ENCODE measurements at places on chromosomes 2 and 18. TPM values are rescaled to one million over a fixed set of nuclear protein-coding genes. Genes with fewer than 3 reads are reported as not detected.

DNA sequence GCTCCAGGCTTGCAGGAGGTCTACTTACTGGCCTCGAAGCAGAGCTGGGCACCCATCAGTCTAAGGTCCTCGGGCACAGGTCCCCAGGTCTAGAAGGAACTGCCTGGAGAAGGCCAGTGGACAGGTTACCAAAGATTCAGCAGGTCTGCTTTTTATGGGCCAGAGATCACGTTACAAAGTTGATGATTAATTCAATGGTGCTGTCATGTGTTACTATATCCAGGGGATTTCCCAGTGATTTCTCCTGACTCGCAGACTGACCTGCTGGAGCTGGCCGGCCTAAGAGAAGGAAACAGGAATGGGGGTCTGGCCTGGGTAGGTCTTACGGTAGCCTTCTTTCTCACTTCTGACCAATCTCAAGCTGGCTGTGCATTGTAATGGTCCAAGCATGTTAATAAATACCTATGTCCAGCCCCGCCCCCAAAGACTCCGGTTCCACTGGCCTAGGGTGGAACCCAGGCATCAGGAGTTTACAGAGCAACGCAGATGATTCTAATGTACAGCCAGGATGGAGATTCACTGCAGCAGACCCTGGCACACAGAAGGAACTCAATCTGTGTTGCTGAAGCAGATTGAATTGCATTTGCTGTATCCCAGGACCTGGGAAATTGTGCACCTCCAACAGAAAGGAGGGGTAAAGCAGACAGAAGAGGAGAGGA, at the start of gene NEURL3:
NEURL3 (minus strand) TSS at position 127 of the 659 bp plus-strand sequence; CDS start at position 56, 71 bp downstream.
- DNase-seq, result no peak

DNA sequence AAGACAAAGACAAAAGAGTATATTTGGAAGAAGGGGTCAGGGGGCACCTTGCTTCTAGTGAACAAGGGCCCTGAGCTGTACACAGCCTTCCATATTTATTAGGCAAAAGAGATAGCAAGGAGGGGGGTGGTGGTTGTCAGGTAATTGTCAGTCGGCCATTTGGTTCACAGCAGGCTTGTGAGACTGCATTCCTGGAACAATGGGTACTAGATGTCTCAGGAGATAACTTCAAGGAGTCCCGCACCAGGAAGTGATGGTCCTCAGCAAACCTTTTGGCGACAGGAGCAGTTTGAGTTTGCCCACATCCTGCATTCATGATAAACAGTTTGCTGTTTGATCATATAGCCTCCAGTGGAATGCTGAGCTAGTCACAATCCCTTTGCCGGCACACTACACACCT, 376.4 kb upstream of the RAB12 start:
- DNase-seq, result no peak

- DNase-seq, result no peak
These were observed 24.9 kb upstream of the YWHAQ start for GRCh38 chr2:9655441-9656269.

Gene SMARCAL1
- 22.5 TPM for total RNA-seq

- no peak for DNase-seq
These were observed 111.7 kb downstream of the DDX1 start for GRCh38 chr2:15703365-15703869.

DNA sequence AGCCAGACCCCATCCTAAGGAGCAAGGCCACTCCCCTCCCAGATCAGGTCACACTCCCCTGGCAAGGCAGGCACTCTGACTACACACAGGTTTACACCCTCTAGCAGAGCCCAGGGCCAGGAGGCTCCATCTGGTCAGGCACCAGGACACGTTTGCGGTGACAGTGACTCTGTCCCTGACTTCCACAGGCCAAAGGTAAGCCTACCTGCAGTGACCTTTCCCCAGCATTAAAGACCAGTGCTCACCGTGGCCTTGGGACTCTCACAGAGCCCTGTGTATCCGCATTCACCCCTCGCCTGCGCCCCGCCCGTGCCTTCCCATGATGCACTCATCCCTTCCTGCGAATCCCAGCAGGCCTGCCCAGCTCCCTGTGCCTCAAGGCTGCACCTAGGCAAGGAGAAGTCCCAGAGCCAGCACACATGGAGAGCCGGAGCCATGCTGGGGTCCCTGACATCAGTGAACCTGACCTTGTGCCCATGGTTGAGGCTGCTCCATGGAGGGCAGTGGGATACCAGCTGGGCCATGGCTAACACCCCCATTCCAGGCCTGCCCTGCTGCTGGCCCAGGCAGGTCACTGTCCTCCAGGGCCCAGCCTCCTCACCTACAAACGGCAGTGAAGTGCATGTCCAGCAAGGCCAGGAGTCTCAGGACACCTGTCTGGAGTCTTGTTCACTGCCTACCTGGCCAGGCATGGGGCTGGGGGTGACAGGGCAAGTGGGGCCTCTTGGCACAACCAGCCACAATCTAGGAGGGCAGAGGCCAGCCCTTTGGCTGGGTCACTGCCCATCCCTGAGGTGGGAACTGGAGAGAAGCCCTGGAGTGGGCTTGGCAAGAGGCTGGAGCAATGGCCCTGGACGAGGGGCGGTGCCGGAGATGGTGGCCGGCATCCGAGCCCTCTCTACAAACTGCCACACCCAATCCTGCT, 3.0 kb downstream of the NEURL3 start:
- no peak for DNase-seq

DNA sequence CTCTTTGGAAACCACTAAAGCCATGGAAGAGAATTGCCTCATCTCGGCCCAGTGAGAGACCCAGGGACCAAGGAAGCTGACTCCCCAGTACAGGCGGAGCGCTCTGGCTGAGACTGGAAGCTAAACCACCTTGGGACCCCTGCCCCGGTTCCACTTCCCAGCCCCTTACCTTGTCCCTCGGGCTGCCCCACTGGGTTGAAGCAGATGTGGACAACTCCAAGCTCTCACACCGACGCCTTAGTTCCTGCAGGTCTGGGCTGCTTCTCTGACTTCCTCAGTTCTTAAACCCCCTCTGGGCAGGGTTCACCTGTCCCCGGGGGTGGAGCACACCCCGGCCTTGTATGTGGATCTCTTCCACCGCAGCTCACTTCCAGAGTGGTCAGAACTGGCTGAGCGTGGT, 266.2 kb downstream of the PHLPP1 start:
- no peak for DNase-seq

Gene LTBP1
- not detected for total RNA-seq

DNA sequence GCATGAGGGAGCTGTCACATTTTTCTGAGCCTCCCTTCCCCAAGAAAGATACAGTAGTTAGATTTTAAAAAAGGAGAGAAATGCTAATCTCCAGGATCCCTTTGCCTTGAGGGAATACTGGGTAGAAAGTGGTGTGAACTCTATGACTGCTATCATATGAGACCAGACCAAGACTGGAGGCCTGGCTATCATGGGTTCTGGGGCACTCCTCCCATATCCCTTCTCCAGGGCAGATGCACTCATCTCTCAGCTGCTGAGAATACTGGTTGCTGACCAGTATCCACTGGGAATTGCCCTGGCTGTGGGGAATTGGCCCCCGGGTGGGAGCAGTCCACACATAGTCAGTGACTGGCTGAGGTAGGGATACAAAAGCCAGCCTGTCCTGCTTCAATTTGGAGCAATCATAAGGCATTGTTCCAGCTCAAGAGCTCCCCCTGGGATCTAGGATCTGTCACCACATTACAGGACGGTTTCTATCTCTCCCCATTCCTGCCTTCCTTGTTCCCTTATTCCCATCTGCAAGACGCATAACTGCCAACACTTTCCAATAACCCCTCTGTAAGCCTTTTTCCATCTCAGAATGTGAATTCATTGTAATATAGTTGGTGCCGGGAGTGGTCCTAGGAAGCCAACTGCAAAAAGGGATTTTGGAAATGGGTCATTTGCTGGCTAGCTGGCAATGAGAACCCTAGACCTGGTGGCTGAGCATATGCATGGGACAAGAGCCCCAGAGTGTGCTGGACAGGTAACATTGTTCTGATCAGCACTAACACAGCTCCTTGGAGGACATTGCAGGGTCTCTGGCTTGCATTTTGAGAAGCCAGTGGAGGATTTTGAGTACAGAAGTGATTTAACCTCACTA, 35.4 kb upstream of the REEP1 start:
- DNase-seq, result no peak

- DNase-seq, result no peak
These were observed 1.1 kb upstream of the TAF4B start for GRCh38 chr18:26225022-26225693.

- peak; percentile 21 for DNase-seq
These were observed 3.0 kb downstream of the ZNF516 start for GRCh38 chr18:76491776-76492668.

Gene IL37
- total RNA-seq, result not detected

Gene SCN2A
- not detected for total RNA-seq

DNA sequence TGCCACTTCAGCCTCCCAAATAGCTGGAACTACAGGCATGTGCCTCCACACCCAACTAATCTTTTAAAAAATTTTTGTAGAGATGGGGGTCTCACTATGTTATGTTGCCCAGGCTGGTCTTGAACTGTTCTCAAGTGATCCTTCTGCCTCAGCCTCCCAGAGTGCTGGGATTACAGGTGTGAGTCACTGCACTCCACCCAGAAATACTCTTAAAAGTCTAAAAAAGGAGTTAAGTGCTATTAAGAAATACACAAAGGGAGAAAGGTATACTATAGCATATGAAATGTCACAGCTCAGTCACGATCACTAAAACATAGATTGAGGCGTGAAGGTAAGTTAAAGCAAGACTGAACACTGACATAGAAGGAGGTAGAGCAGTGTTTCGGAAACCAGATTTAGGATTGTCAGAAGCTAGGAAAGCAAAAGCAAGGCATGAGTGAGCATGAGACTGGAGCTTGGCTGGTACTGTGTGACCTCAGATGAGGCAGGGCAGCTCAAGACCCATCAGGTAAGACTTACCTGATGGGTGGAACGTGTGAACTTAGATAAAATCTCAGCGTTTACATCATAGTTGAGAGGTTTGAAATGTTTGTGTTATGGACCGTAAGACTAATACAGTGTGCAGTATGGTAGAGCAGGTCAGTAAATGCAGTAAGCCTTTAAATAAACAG, 9.2 kb downstream of the CCNYL1 start:
- DNase-seq, result no peak

DNA sequence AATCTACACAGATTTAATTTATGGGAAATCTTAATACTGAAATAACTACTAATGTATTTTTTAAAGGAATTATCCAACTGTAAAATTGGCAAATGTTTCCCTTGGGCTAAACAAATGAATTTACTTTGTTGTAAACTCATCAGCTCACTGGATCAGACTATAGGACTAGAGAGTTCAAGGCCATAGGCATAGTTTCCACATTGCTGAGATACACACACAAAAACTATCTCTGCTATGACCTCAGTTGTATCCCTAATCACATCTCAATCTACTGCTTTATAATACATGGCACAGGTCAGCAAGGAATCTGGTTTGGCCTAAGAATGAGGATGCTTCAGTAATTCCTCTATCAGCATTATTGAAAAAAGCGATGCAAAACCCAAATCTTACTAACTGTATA, 101.1 kb upstream of the SLC39A10 start:
- no peak for DNase-seq

GRCh38 chr2:29053670-29054400, 20.5 kb downstream of the PCARE start:
- DNase-seq, result no peak

GRCh38 chr2:172220121-172220520, 117.4 kb upstream of the DLX2 start:
- DNase-seq, result no peak

Gene MBD2
- 85.1 TPM for total RNA-seq

DNA sequence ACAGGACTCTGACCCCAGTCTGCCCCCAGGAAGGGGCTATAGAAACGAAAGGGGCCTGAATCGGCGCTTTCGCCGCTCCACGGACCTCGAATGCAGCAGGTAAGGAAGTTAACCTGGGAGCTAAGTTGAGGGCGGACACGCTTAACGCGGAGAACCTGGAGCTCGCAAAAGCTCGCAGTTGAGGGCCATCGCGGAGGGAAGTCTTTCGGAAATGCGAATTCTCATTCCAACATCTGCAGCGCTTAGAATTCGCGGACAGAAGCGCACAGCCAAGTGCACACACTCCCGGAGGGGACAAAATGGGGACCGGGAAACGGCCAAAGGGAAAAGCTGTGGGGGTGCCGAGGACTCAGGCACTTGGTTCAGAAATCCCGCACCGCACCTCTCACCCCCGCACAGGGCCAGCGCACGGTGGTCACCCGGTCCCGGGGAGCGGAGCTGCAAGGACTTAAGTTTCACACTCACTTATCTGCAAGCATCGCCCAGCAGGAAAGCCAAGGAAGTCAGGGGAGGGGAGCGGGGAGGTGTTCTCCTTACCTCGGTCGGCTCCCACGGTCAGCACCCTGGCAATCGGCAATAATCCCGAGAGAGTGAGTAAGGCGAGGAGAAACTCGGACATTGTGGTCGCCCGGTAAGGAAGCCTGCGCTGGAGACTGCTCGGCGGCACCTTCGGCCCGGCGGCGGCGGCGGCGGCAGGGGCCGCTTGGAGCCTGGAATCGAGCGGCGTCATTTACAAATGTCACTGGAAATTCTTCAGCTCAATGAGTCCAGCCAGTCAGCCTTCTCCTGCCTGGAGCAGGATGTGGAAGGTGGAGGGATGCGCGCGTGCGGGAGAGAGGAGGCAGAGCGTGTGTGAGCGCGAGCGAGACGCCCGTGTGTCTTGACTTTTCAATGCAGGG, 456 bp downstream of the LRP1B start:
- DNase-seq, result no peak

- no peak for DNase-seq
These were observed 88.1 kb downstream of the MRPS9 start for GRCh38 chr2:105125920-105126319.

- no peak for DNase-seq
These were observed 215.2 kb downstream of the RAD51AP2 start for GRCh38 chr2:17303054-17303453.

DNA sequence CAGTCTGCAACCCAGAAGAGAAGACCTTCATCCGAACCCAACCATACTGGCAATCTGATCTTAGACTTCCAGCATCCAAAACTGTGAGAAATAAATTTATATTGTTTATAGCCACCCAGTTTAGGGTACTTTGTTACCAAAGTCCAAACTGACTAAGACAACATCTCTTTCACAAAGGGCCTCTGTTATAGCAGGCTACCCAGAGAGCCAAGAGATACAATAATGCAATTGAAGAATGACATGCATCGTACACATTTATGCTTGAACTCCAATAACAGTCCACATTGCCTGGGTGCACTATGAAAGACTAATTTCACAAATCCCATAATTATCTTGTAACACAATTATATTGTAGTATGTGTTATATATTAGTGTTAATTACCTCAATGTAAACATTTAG, 39.1 kb upstream of the ANKRD44 start:
- no peak for DNase-seq

DNA sequence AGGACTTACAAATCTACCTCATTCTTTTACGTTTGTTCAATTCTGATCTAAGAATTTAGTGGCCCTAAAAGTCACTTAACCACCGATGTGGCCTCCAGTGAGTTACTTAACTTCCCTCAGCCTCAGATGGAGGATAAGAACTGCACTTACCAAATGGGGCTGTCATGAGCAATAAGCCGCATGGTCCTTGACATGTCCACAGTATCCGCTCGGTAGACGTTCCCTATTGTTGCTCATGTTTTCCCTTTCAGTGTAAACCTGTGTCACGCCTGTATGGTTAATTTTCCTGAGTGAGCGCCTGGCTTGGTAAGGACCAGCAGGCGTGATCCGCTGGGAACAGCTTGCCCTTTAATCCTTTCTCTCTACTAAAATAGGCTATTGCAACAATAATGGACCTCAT, 20.3 kb downstream of the SEC11C start:
- DNase-seq, result no peak
